ENCODE measurements at places on chromosomes 6 and 20.

DNA sequence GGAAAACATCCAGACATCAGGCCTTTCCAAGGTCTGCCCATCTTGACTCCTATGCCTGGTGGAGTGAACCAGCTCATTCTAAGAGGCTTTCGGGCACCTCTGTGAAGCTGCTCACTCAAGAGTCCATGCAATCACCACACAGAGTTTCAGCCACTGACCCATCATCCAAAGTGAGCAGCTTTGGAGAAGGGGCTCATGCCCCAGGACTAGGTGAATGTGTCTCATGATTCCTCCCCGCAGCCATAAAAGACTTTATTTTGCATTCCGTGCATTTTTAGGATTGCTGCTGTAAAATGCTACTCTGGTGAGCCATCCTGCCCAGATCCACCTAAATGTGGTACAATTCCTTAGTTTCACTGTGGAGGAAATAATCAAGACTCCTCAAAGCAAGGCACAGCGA lies 44.5 kb upstream of the EZR start:
- DNase-seq = peak; percentile 15

GRCh38 chr6:25675167-25675566 lies 23.2 kb downstream of the SCGN start:
- DNase-seq = no peak

GRCh38 chr20:54263116-54263690 lies 55.3 kb downstream of the PFDN4 start:
- DNase-seq = no peak

DNA sequence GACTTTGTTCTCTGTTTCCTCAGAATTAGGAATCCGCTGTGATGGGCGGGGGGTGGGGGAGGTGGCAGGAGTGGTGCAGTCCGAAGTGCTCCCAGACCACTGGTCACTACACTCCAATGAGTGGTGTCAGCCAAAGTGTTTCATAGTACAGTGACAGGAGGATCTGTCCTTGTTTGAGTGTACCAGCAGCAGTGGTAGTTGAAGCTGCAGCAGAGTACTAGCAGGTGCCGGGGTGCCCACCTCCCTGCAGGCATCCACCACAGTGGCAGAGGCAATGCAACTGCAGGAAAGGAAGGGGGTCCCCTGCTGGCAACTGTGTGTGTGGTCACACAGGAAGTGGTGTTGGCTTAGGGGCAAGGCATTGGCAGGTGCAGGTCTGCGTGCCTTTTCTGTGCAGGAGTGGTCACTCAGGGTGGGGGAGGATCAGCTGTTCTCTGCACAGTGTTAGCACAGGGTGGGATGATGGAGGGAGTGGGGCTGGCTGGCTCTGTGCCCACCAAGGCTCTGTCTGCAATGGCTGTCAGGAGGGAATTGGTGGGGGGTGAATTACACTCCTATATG lies 9.7 kb downstream of the HLA-DOB start:
- no peak for DNase-seq

- DNase-seq = no peak
Observed at GRCh38 chr6:30158475-30159040, 2.5 kb downstream of the TRIM10 start.

- DNase-seq = peak; percentile 96
Observed at GRCh38 chr6:54892831-54893230, 46.3 kb downstream of the FAM83B start.

DNA sequence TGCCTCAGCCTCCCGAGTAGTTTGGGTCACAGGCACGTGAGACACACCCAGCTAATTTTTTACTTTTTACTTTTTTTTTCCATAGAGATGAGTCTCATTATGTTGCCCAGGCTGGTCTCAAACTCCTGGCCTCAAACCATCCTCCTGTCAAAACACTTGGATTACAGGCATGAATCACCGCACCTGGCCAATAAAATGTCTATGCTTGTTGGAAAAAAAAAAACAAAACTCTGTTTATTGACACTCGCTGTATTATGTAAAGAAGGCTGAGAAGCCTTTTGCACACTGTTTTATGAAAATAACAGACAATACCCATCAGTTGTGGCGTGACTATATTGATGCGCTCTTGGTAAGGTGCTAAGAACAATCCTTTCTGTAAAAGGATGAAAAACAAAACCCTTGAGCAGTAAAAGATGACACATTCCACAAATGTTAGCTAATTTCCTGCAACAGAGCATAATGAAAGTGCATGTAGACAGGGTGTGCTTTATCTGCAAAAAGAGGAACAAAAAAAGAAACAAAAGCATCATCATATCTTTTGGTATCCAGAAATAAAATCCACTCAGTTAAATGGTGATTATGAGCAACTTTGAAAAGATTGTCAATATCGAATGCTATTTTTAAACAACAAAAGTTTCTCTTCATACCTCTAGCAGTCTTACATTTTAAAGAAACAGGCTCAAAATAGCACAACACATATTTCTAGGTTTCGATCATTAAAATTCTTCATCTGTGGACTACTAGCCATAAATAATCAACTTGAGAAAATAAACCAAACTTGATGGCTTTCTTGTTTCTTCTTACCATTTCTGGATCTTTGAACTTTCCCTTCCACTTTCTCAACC lies 108.3 kb upstream of the PHACTR1 start:
- DNase-seq = peak; percentile 77

GRCh38 chr6:42141603-42142117 lies 760 bp downstream of the C6orf132 start:
- DNase-seq = no peak

- no peak for DNase-seq
Observed at GRCh38 chr6:152225241-152225934, 411.8 kb downstream of the SYNE1 start.

DNA sequence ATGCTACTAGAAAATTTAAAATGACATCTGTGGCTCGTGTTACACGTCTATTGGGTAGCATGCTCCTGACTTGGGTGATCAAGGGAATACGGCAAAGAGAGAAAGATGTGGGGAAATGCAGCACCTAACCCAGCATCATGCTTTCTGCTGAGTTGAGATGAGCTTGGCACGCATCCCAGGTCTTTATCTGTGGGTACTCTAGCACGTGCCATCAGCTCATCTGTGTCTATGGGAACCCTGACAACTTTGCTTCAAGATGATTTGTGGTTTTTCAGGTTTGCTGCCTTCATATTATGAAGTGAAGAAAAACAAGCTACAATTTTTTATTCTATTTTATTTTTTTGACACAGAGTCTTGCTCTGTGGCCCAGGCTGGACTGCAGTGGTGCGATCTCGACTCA lies 21.0 kb downstream of the RNASET2 start:
- no peak for DNase-seq
